ENCODE measurements at places on chromosomes 7 and 10. TPM values are rescaled to one million over a fixed set of nuclear protein-coding genes. Genes with fewer than 3 reads are reported as not detected.

The DIP2C gene
- 3.9 TPM for total RNA-seq

GRCh38 chr10:88473989-88474883 lies 108.9 kb downstream of the RNLS start:
- H3K4me1 ChIP-seq = no peaks in the 10 kb centered on the region
- no peak overlapping the region for H3K27ac ChIP-seq
- DNase-seq = no peak
- no peaks in the 10 kb centered on the region for H3K27me3 ChIP-seq

GRCh38 chr7:65287023-65287422 lies 86.6 kb upstream of the ZNF92 start:
- H3K27me3 ChIP-seq = peaks cover 6% of the 10 kb centered on the region
- DNase-seq = no peak
- H3K36me3 ChIP-seq = no peaks in the 10 kb centered on the region
- H3K27ac ChIP-seq = no peak overlapping the region

- no peak overlapping the region for H3K4me3 ChIP-seq
- H3K36me3 ChIP-seq = peaks cover 29% of the 10 kb centered on the region
- no peak overlapping the region for H3K27ac ChIP-seq
- peaks cover 63% of the 10 kb centered on the region for H3K4me1 ChIP-seq
- H3K27me3 ChIP-seq = no peaks in the 10 kb centered on the region
- DNase-seq = no peak
Measured at GRCh38 chr10:16440396-16441133, 3.8 kb downstream of the PTER start.

DNA sequence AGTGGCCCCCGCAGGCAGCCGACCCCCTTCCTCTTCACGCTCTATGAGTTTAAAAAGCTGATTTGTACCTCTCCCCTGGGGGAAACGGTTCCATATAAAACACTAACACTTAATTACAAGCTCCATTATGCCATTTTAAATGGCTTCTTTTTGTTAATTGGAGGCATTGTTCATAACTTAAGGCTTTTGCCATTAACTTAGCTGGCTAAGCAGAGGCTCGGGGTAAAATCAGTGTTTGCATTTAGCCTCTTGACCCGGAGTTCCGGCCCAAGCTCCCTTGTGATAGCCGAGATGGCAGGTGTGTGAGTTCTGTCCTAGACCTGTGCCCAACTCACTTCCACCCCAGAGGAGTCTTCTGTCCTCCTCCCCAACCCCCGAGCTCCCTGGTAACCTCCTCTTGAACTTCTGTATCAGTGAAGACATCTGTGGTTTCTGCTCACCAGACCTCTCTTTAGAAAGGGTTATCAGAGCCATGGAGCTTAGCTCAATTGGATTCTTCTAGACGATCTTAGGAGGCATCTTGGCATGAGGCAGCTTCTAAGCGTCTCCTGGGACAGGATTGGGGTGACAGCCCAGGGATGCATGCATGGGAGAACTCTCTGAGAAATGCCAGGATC lies 34.2 kb upstream of the SH2B2 start:
- DNase-seq = no peak
- H3K27ac ChIP-seq = no peak overlapping the region
- H3K27me3 ChIP-seq = no peaks in the 10 kb centered on the region
- H3K4me3 ChIP-seq = no peak overlapping the region
- H3K4me1 ChIP-seq = no peaks in the 10 kb centered on the region
- peaks cover 27% of the 10 kb centered on the region for H3K36me3 ChIP-seq

DNA sequence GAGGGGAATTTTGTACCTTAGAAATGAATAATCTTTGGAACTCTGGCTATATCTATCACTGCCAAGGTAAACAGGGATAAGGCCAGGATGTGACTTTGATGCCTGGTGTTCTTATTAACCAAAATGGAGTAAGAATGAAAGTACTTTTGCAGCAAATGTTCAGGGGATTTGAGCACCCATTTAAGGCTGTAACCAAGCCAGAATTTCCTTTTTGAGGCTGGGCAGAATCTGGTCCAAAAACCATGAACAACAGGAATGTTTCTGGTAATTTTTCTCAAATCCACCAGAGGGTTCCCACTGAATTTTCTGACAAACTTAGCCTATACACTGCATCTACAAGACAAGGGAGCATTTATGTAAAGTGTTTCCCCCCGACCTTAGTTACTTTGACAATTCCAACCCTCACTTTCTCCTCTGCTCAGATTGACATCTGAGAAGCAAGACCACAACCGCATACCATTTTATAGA lies 120.6 kb downstream of the BAMBI start:
- no peak overlapping the region for H3K4me3 ChIP-seq
- H3K36me3 ChIP-seq = no peaks in the 10 kb centered on the region
- no peak overlapping the region for H3K27ac ChIP-seq
- no peak for DNase-seq
- H3K4me1 ChIP-seq = peaks cover 2% of the 10 kb centered on the region

The IL15RA gene
- 5.4 TPM for total RNA-seq

The SSC4D gene
- total RNA-seq = not detected

The SHH gene
- not detected for total RNA-seq

The GPR26 gene
- total RNA-seq = not detected

- no peak overlapping the region for H3K4me3 ChIP-seq
- H3K4me1 ChIP-seq = peaks cover 17% of the 10 kb centered on the region
- no peak overlapping the region for H3K27ac ChIP-seq
- peaks cover 1% of the 10 kb centered on the region for H3K27me3 ChIP-seq
- H3K36me3 ChIP-seq = no peaks in the 10 kb centered on the region
Measured at GRCh38 chr7:19713676-19714075, 4.8 kb upstream of the POLR1F start.

DNA sequence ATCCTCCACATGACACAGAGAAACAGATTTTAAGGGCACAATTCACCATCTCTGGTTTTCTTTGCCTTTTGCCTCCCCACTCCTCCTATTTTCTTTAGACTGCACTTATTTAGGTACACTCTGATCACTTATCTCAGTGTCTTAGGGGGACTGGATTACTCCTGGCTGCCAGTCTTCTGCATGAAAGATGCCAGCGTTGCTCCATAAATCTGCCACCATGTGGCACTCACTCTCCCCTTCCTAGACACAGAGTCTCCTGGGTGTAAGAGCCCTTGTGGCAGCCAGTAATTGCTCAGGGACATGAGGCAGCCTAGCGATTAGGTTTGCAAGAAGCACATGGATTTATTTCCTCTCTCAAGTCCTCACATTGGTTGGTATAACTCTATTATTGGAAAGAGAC lies 34.5 kb upstream of the RBM20 start:
- no peaks in the 10 kb centered on the region for H3K27me3 ChIP-seq
- H3K4me3 ChIP-seq = no peak overlapping the region
- H3K27ac ChIP-seq = no peak overlapping the region
- no peak for DNase-seq

The RHOBTB1 gene
- not detected for total RNA-seq

DNA sequence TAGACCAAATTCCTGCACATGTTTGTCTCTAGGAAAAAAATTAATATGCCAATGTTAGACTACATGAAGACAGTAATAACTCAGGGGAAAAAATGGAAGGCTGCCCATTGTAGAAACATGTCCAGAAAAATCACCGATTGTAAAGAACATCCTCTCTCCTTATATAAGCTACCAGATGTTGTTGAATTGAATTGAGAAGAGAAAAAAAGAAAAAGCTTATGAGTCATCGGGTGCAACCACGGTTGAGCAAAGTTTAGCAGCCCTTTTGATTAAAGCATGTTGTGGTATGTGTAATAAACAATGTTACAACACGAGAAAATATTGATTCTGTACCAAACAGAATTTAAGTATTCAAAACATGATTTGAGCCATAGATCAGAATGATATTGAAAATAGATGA lies 102.3 kb upstream of the ARHGAP21 start:
- H3K4me1 ChIP-seq = peaks cover 35% of the 10 kb centered on the region
- no peak overlapping the region for H3K27ac ChIP-seq
- DNase-seq = no peak
- peak overlapping the region; percentile 28 for H3K4me3 ChIP-seq
- no peaks in the 10 kb centered on the region for H3K27me3 ChIP-seq

The PIK3AP1 gene
- total RNA-seq = 4.7 TPM

- H3K4me1 ChIP-seq = peaks cover 22% of the 10 kb centered on the region
- no peak overlapping the region for H3K4me3 ChIP-seq
- H3K27ac ChIP-seq = no peak overlapping the region
- H3K36me3 ChIP-seq = no peaks in the 10 kb centered on the region
Measured at GRCh38 chr10:92890471-92890870, 42.2 kb downstream of the EXOC6 start.

The ZCCHC24 gene
- total RNA-seq = 1.1 TPM

- H3K27me3 ChIP-seq = no peaks in the 10 kb centered on the region
- H3K27ac ChIP-seq = no peak overlapping the region
- no peak overlapping the region for H3K4me3 ChIP-seq
Measured at GRCh38 chr7:127901895-127902703, 129.1 kb downstream of the LRRC4 start.

DNA sequence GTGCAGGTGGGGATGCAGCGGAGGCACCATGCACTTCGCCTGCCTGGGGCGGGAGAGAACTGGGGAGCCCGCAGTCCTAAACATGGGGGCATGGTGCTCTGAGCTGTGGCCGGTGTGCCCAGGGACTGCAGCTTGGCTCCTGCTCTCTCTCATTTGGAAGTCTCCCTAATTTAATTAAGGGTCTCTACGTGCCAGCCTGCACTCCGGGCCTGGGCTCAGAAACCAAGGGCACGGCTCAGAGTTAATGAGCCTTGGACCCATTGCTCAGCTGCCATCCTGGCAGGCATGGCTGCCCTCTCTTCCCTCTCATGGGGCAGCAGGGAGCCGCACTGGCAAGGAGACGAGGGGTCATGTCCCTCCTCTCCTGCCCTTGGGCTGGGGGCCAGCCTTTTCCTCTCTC lies 115.6 kb downstream of the CDH23 start:
- H3K4me3 ChIP-seq = no peak overlapping the region
- H3K27ac ChIP-seq = no peak overlapping the region
- H3K36me3 ChIP-seq = no peaks in the 10 kb centered on the region

DNA sequence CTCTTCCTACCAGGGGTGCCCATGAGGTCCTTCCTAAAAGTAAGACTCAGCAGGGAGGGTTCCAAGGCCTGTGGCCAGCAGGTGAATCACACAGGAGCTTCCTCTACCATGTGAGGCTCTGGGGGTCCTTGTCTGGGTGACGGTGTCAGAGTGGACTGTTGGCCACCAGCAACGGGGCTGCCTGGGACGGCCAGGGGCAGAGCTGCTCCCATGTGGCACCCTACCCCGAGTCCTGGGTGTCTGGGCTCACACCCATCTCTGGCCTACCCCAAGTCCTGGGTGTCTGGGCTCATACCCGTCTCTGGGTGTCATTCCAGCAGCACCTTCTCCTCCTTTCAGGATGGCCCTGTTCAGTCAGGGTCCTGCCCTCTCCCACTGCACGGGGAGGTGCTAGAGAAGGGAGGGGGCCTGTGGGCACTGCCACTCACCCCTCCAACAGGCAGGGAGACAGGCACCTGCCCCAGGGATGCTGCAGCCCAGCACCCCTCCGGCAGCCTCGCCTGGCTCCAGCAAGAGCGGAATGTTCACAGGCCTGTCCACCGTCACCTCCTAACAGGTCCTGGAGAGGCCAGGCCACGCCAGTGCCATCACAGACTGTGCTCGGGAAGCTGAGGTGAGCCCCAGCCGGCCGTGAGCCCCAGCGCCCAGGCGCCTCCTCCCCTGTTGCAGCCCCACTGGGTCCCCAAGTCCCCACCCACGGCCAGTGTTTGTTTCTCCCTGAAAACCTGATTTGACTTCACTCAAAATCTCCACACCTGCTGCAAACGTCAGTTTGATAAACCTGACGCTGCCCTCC lies 143.7 kb downstream of the PTPRN2 start:
- no peak overlapping the region for H3K4me3 ChIP-seq
- H3K36me3 ChIP-seq = no peaks in the 10 kb centered on the region
- no peak for DNase-seq
- H3K4me1 ChIP-seq = no peaks in the 10 kb centered on the region
- no peak overlapping the region for H3K27ac ChIP-seq

The CYP26C1 gene
- total RNA-seq = 0.44 TPM

DNA sequence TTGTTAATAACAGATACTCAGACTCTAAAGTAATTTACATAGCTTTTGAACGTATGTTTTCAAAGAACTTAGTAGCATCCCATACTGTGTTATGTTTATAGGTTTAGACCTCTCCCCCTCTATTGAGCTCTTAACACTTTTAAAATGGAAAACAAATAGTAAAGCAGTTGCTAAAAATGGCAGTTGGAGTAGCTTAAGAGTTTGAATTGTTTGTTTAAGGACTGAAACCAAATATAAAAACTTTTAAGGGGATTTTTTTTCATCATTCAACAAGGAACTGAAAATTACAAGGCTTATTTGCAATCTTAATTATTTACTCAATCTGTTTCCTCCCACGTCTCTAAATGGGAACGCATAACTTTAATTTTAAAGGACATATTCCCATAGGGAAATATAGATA lies 1.6 kb upstream of the SPAG6 start:
- no peak for DNase-seq
- peaks cover 72% of the 10 kb centered on the region for H3K27me3 ChIP-seq
- H3K4me3 ChIP-seq = no peak overlapping the region
- H3K36me3 ChIP-seq = peaks cover 10% of the 10 kb centered on the region

- peaks cover 12% of the 10 kb centered on the region for H3K4me1 ChIP-seq
- no peak overlapping the region for H3K27ac ChIP-seq
- peaks cover 9% of the 10 kb centered on the region for H3K36me3 ChIP-seq
- no peak overlapping the region for H3K4me3 ChIP-seq
- H3K27me3 ChIP-seq = no peaks in the 10 kb centered on the region
Measured at GRCh38 chr10:122882766-122883165, 3.4 kb upstream of the FAM24B start.

- no peak for DNase-seq
- no peak overlapping the region for H3K4me3 ChIP-seq
- no peaks in the 10 kb centered on the region for H3K27me3 ChIP-seq
- H3K36me3 ChIP-seq = peaks cover 21% of the 10 kb centered on the region
- H3K4me1 ChIP-seq = peaks cover 51% of the 10 kb centered on the region
Measured at GRCh38 chr10:101358706-101359300, 4.8 kb downstream of the BTRC start.

GRCh38 chr10:93751832-93752231 lies 5.9 kb upstream of the LGI1 start:
- H3K27me3 ChIP-seq = peaks cover 30% of the 10 kb centered on the region
- peak overlapping the region; percentile 36 for H3K4me3 ChIP-seq
- H3K4me1 ChIP-seq = peaks cover 9% of the 10 kb centered on the region
- no peaks in the 10 kb centered on the region for H3K36me3 ChIP-seq

DNA sequence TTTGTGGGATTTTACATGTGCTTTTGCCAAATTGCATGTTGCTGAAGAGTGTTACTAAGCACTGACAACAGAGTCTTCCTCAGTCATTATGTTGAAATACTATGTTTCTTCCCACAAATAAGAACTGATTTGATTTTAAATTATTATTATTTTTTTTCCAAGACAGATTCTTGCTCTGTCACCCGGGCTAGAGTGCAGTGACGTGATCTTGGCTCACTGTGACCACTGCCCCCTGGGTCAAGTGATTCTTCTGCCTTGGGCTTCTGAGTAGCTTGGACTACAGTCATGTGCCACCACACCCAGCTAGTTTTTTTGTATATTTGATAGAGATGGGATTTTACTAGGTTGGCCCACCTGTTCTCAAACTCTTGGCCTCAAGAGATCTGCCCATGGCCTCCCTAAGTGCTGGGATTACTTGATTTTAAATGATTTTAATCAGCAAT lies 42.3 kb downstream of the MINPP1 start:
- no peaks in the 10 kb centered on the region for H3K27me3 ChIP-seq
- peaks cover 8% of the 10 kb centered on the region for H3K4me1 ChIP-seq
- no peak overlapping the region for H3K27ac ChIP-seq
- H3K36me3 ChIP-seq = peaks cover 41% of the 10 kb centered on the region
- H3K4me3 ChIP-seq = no peak overlapping the region
- DNase-seq = no peak

GRCh38 chr7:103866919-103867318 lies 122.5 kb downstream of the RELN start:
- peaks cover 2% of the 10 kb centered on the region for H3K27me3 ChIP-seq
- H3K27ac ChIP-seq = no peak overlapping the region
- H3K36me3 ChIP-seq = no peaks in the 10 kb centered on the region
- H3K4me1 ChIP-seq = no peaks in the 10 kb centered on the region
- no peak for DNase-seq
